ENCODE measurements at places on chromosomes 6 and 20.

- DNase-seq: no peak
These were observed 13.1 kb downstream of the METTL24 start for GRCh38 chr6:110345025-110345424.

- DNase-seq: no peak
These were observed 32.6 kb downstream of the MRPL14 start for GRCh38 chr6:44094403-44095242.

DNA sequence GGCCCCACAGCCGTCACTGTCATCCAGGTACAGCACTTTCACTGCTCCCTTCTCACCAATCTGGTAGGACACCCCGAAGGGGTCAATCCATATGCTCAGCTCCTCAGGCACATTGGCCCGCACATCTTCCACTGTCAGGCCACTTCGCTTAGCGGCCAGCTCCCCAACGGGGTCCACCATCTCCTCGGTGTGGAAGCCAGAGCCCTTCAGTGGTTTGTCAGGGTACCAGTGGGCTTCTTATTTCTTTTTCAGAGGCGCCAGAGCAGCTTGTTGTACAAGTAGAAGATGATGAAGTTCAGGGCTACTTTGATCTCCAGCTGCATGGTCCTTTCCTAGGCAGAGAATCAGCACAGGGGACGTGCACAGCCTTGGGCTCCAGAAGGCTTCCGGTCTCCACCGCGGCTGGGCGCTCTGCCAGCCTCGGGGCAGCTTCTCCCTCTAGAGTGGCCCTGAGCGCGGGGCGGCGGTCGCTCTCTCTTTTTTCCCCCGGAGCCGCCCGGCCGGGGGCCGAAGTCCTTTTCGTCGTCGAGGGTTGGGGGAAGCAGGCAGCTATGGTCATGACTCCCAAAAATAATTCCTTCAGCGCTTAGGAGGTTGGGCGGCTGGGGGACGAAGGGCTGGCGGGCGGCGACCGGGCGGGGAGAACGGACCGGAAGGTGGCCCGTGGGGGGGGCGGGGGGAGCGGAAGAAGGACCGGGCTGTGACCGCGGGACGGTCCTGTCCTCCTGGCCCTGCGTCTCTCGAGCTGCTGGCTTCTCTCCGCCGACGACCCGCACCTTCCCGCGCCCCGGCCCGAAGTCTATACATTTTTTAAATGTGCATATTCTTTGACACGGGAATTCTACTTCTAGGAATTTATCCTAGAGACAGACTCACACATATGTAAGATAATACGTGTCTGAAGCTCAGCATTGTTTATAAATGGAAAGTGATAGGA is 6.5 kb upstream of the ZSCAN9 start:
- DNase-seq: peak; percentile 70

GRCh38 chr20:54643761-54644160 is 168.4 kb downstream of the DOK5 start:
- DNase-seq: no peak

- no peak for DNase-seq
These were observed 144.8 kb upstream of the LAMA2 start for GRCh38 chr6:128738112-128738511.

GRCh38 chr20:40781327-40782042 is 92.4 kb upstream of the MAFB start:
- DNase-seq: no peak

GRCh38 chr6:162882801-162883481 is 155.2 kb downstream of the PACRG start:
- no peak for DNase-seq

DNA sequence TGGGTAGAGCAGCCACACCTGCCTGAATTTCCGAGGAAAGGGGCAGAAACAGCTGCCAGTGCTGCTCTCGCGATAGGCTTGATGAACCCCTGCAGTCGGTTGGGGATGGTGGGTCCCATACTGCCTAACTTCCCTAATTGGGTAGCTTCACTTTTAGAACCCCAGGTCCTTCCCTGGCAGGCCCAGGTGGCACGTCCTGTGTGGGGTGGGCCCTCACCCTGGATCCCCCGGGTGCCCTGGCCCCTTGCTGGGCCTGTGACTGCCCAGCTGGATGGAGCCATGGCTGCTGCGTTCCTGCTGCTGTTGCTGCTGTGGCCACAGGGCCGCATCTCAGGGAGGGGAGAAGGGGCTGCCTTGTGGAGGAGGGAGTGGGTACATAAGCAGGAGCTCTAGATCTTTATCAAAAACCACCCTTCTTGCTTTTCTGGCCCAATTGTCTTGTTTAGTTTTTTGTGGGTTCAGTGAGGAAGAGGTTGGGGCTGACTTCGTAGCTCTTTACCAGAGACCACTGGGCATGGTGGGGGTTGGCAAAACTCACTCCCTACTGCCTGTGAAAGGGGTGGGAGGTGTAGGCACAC is 19.2 kb downstream of the TREML4 start:
- no peak for DNase-seq

DNA sequence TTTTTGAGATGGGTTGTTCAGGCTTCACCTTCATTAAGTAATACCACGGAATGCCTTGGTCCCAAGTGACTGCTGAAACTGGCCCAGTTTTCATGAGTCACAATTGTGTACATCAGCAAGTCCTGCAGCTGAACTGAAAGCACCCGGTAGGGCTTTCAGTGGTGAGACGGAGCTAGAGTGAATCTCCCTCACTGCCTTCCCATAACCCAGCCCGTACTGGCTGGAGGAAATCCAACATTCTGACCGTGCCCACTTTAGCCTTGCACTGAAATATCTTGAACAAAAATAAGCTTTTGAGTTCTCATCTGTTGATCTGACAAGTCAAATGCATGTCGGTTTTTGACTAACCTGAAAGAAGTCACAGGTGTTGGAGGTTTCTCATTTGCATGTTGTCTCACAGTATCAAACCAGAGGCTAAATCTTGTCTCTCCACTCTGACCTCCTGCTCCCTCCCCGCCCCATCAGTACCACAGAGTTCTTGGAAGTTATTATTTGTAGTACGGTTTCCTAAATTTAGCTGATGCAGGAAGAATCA is 35.9 kb downstream of the DUSP22 start:
- no peak for DNase-seq

GRCh38 chr20:31476294-31476585 is 1.2 kb downstream of the REM1 start:
- DNase-seq: no peak

GRCh38 chr20:45444050-45444449 is 25.5 kb upstream of the WFDC2 start:
- no peak for DNase-seq

DNA sequence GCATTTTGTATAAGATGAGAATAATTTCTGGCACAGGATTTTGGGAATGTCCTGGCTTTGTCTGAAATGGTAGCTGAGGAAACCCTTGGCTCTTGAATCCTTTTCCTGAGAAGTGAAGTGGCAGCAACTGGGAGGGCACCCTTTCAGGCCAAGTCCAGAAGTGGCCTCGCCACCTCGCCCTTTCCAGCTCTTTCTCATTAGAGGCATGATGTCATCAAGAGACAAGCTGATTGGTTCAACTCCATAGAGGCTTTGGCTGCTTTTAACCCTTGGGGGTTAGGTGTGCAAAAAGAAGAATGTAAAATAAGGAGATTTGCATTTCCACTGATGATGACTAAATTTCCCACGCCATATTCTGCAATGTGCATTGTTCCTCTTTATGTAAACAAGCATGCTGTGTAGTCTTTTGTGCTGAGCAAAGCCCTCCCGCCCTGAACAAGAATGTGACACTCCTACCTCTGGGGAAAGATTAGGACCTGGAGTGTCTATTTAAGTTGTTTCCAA is 116.5 kb downstream of the TCP11 start:
- DNase-seq: peak; percentile 60

DNA sequence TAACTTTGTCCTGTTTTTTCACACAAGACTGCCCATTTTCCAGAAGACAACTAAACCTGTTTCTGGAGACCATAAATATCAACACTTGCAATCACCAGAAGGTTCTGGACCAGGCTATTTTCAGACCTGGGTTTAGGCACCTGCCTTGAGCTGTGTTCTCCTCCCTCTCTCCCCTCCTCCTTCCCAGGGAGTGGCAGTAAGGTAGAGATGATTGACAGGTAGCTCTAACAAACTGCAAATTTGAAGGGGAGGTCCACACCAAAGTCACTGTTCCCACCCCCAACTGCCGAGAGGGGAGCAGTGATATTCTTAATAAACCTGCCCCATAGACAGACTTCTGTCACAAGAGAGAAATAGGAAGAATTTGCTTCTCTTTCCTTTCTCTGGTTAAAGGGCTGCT is 91.2 kb upstream of the BACH2 start:
- no peak for DNase-seq

DNA sequence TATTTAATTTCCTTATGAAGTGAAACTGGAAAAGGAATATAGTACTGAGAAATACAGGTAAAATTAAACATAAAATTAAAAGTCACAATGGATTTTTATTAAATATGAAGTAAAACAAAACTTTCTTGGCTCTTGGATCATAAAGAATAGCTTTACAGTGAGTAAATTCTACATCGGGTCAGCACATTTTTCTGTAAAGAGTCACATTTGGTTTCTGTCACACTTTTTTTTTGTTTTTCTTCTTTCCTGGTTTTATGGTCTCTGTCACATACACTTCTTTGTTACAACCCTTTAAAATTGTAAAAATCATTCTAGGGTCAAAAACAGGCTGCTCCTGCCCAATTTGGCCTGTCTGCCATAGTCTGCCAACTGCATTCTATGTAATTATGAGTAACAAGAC is 254.4 kb upstream of the POU3F2 start:
- no peak for DNase-seq

- no peak for DNase-seq
These were observed 358.4 kb downstream of the BTBD3 start for GRCh38 chr20:12276011-12276673.

- no peak for DNase-seq
These were observed 1602.0 kb downstream of the GRIK2 start for GRCh38 chr6:102995491-102995890.

- no peak for DNase-seq
These were observed 471.5 kb downstream of the HDGFL1 start for GRCh38 chr6:23040899-23041298.

- DNase-seq: peak; percentile 66
These were observed 7.5 kb downstream of the NRSN2 start for GRCh38 chr20:354298-354977.

DNA sequence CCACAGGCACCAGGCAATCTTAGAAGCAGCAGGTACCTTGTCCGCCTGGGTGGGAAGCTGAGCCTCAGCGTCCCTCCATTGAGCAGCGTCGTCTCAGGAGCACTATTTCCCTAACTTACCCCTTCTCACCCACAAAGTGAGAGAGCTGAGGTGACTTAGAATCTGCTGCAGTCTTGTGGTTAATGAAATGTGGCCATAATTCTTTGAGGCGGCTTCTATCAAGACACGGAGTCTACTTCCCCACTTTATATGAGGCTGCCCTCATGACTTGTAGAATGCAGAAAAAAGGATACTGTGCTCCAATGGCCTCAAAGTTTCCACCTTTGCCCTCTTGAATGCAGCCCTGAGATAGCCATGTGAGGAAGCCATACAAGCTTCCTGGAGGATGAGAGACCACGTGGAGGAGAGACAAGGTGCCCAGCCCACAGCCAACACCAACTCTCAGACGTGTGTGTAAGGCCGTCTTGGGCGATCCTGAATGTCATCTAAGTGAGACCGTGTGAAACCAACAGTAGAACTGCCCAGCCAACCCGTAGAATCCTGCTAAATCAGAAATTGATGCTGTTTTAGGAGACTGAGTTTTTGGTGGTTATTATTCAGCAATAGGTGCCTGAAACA is 9.1 kb upstream of the TAGAP start:
- DNase-seq: no peak

GRCh38 chr6:67642582-67642981 is 992.5 kb upstream of the ADGRB3 start:
- no peak for DNase-seq

GRCh38 chr6:151286214-151286613 is 46.4 kb downstream of the AKAP12 start:
- DNase-seq: no peak

GRCh38 chr6:46293641-46294316 is 123.0 kb upstream of the ENPP5 start:
- no peak for DNase-seq

DNA sequence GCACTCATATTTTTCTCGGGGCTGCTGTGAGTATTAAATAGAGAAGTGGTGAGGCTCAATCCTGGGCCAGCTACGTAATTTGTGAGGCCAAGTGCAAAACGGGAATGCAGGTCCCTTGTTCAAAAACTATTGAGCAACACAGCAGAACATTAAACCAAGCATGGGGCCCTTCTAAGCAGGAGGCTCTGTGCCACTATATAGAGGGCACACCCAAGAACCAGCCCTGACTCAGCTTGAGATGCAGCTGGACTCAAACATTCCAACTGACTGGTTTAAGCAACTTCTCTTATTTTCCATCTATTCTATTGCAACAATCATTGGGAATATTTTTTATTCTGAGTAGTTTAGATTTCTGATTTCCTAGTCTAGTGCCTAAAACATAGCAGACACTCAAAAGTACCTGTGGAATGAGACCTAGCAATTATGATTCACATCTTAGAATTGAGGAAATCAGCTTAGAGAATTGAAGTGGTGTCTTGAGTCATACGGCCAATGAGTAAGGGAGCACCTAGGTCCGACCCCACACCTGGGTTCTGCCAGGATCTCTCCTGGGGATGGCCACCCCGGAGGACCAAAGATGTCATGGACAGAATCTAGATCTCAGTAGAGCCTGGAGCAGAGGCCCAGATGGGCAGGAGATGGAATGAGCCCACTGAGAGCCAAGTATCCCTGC is 1.3 kb downstream of the SIRPB2 start:
- no peak for DNase-seq

DNA sequence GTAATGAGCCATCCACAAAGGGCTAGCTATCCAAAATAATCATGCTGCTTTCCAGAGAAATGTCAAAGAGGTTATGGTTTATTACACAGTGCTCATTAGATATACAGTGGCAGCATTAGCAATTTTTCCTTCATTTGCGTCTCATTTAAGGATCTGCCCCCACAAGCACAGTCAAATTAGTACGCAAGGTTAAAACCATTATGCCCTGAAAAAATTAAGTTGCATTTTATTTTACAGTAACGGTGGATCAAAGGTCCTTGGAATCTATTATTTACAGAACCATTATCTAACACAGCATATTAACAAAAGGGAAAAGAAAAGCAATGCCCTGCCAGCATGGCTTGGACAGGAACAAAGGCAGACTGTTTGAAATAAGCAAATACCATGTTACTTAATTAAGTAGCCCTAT is 144.8 kb downstream of the PDSS2 start:
- peak; percentile 85 for DNase-seq

- DNase-seq: no peak
These were observed 3.0 kb downstream of the GSTA2 start for GRCh38 chr6:52760105-52760765.

GRCh38 chr6:43715056-43715788 is 27.6 kb upstream of the MRPS18A start:
- no peak for DNase-seq

GRCh38 chr6:89161326-89162046 is 15.6 kb downstream of the PM20D2 start:
- DNase-seq: no peak

GRCh38 chr6:113920663-113921267 is 50.2 kb downstream of the HDAC2 start:
- no peak for DNase-seq

- no peak for DNase-seq
These were observed 39.5 kb downstream of the KCNQ5 start for GRCh38 chr6:72661411-72661810.
